ENCODE measurements at places on chromosomes 2 and 18. TPM values are rescaled to one million over a fixed set of nuclear protein-coding genes. Genes with fewer than 3 reads are reported as not detected.

The KYNU gene
- 0.72 TPM for total RNA-seq

- DNase-seq = no peak
Observed at GRCh38 chr2:71463342-71463654, 9.9 kb downstream of the DYSF start.

- DNase-seq = no peak
Observed at GRCh38 chr2:135130751-135131150, 78.7 kb downstream of the RAB3GAP1 start.

- no peak for DNase-seq
Observed at GRCh38 chr2:227029426-227030105, 134.4 kb downstream of the COL4A4 start.

DNA sequence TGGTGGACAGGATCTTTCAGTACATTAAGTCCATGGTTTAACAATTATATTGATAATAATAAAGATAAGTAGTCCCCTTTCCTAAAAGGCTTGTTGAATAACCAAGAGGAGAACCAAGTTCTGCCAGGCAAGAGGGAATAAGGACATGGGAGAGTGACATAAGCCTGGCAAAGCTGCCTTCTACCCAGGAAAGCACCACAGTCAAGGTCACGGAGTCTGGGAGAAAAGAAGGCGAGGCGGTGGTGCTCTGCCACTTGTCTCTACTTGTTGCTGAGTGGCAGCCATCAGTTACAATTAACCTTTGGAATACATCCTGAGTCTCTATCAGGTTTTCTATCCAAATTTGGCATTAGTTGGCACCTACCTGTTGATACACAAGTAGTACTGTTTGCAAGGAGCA, 101.7 kb upstream of the GATA6 start:
- DNase-seq = no peak
